NCI-H226 (cell line): ENCODE measurements at places on chromosomes 11 and 22.

DNA sequence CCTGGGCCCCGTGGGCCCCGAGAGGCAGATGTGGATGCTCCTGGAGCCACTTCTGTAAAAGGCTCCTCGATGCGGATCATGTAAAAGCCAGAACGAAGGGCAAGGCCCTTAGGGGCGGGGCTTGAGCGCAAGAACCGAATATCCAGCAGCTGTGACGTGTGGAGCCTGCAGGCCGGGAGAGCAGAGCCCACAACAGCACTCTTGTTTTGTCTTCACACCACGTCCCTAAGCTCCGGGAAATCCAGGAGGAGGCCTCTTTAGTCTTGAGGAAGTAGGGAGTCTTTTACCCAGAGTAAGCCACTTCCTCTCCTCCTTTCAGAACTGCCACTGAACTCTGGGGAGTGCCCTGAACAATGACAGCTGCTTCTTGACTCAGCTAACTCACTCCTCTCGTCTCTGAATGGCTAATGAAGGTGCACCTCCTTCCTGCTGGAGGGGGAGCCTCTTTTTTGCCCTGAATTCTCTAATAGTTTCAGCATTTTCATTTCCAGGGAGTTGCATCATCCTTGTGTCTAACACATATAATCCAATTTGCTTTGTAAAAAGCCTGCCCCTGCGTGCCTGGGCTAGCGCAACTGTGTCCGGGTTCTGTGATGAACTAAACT lies 12.5 kb downstream of the L3MBTL2 start:
- DNase-seq, result peak; percentile 51

GRCh38 chr11:66958956-66959274 lies 732 bp upstream of the PC start:
- no peak for DNase-seq

DNA sequence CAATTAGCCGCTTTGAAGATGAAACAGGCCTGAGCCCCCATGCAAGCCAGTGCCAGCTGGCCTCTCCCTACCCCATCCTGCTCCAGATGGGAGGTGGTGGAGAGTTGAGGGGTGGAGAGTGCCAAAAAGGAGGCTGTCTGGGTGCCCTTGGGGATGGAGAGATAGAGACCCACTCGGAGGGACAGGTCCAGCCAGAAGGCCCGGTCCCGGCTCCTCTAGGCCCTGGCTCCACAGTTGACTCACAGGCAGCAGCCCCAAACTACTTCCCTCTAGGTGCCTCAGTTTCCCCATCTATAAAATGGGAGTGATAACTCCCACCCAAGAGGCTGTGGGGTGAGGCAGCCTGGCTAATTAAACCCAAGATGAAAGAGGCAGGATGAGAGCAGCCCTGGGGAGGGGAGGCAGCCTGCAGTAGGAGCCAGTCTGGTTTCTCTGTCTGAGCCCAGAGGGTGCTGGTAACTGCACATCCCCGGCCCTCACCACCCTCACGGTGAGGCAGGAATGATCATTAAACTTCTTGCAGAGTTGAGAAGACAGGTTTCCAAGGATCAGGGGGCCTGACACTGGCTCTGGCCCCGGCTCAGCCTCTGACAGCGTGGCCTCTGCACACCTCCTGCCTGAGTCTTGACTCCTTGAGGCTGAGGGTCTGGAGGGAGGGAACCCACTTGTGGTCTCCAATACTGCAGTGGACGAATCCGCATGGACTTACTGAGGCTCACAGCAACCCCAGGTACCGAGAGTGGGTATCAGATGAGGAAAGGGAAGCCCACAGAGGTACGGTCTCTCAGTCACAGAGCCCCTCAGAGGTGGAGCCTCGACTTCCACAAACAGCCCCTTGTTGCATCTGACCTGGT lies 1.4 kb upstream of the AP5B1 start:
- no peak for DNase-seq

DNA sequence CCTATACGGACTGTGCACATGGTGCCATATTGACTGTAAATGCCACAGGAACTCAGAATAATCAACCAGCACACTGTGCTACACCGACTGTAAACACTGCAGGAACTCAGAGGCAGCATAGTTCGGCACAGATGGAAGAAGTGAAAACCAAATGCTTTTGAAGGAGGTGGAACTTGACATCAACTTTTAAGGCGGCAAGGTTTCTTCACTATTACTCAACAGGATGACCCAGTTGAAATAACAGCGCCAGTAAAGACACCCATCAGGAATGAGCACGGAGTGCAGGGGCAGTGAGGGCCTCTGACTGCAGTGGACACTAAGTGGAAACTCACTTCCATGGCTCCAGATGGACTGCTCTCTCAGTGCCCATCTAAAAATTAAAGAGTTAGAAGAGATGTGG lies 15.7 kb downstream of the TESMIN start:
- DNase-seq, result no peak

DNA sequence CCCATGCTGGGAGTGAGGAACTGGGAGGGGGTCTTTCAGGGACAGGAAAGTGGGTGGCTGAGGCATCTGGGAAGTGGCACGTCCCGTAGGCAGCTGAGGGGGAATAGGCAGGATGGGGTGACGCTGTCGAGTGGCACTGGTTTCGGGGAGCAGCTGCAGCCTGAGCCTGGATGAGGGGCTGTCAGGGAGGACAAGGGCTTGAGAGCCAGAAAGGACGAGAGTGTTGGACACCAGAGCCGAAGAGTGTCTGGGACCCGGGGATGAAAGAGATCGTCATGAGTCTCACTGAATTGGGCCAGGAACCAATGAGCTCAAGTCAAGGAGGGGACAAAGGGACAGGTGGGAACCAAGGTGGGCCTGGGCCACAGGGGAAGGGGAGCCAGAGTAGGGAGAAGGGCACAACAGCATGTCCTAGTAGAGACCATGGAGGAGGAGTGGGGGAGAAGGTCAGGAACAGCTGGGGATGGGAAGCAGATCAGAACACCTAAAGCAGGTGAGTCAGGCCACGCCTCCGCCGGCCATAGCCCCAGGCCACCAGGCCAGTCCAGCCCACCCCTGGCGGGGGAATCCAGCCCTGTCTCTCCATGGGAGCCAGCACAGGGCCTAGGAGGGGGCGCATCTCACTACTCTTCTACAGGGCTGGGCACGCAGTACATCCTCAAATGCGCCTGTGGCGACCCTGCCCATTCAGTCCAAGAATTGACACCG lies 4.2 kb downstream of the RAB3IL1 start:
- DNase-seq, result no peak
